ENCODE measurements at places on chromosomes 5 and 9.

DNA sequence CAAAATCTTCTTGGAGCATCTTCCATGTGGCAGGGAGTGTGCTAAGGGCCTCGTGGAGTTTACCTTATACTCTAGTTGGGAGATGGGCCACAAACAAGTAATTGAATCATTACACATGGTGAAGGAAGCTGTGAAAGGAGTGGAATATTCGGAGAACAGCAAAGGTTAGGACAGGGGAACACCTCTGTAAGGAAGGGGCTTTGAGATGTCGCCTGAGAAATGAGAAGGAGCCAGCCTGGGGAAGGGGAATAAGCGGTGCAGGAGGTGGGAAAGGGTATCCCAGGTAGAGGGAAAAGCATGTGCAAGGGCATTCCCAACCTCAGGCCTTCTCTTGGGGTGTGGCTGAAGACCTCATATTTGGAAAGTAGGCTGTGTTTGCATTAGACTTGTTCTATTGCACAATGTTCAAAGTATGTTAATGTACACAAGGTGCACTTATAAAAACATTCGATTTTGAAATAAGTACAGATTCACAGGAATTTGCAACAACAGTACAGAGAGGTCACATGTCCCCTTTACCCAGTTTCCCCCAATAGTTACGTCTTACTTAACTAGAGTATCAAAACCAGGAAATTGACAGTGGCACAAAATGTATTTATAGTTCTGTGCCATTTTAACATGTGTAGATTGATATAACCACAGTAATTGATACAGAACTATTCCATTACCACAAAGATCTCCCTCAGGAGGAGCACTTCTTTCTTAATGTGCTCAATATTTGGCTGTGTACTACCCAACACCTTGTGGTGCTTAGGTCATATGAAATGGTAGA lies 2.4 kb upstream of the STOM start:
- DNase-seq = no peak

DNA sequence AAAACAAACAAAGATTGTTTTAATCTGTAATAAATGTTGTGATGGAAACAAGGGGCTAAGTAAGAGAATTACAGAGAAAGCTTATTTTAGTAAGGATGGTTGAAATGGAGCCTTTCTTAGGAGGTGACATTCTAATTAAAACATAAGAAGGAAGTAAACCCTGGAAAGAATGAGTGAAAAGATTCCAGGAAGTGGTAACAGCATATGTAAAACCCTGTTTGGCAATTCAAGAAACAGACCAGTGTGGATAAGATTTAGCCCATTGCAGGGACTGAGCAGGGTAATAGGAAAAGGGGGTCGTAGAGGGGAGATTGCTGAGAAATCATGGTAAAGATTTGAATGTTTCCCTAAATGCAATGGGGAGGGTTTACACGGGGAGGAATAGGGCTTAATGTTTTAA lies 21.6 kb upstream of the PIP5K1B start:
- DNase-seq = no peak

- DNase-seq = no peak
Observed at GRCh38 chr5:145244788-145245187, 590.4 kb downstream of the PRELID2 start.

DNA sequence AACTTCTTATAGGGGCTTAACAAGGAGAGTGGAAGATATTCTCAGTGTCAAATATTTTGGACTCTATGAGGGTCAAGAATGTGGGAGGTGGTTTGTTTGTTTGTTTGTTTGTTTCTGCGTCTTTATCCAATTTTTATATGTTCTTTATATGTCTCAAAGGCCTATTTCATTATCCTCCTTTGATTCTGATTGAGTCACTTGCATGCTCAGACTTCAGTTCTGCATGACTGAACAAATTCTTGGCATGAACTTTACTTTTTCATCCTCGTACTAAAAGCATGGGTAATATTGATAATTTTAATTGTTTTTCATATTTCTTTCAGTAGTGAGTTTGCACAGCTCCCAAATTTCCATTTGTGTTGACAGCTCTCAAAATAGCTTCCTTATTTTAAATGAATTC lies 19.2 kb upstream of the ERBIN start:
- DNase-seq = no peak

DNA sequence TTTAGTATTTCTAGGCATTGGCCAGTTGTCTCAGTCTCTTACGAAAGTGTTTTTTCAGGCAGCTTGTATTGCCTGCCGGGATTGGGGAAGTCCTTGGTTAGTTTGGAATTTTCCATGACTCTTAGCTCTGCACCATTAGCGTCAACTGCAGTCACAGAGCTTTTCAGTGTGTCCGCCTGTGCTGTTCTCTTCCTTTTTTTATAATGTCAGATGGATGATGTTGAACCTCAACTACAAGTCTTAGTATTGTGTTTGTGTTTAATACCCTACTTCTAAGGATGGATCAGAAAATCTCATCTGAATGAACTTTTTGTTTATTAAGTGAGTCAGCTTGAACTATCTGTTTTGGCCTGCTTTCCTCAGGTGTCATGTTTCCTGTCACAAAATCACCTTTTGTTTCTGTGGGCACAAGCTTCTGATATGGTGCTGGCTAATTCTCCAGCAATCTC lies 33.1 kb downstream of the ATP6V0E1 start:
- no peak for DNase-seq

GRCh38 chr5:135850231-135850630 lies 15.8 kb downstream of the SLC25A48 start:
- DNase-seq = no peak
